ENCODE measurements at places on chromosomes 13 and 19. TPM values are rescaled to one million over a fixed set of nuclear protein-coding genes. Genes with fewer than 3 reads are reported as not detected.

GRCh38 chr13:102651392-102651791 is 43.5 kb downstream of the METTL21C start:
- DNase-seq = no peak
- no peak overlapping the region for H3K4me3 ChIP-seq
- H3K27me3 ChIP-seq = no peaks in the 10 kb centered on the region
- peaks cover 24% of the 10 kb centered on the region for H3K36me3 ChIP-seq
- no peak overlapping the region for H3K27ac ChIP-seq

- no peaks in the 10 kb centered on the region for H3K36me3 ChIP-seq
- H3K4me1 ChIP-seq = peaks cover 10% of the 10 kb centered on the region
- DNase-seq = no peak
- H3K27me3 ChIP-seq = no peaks in the 10 kb centered on the region
- peak overlapping the region; percentile 10 for H3K27ac ChIP-seq
- H3K4me3 ChIP-seq = peak overlapping the region; percentile 30
Measured at GRCh38 chr19:14347999-14348889, 33.0 kb upstream of the ADGRE5 start.

- H3K27me3 ChIP-seq = no peaks in the 10 kb centered on the region
- no peak overlapping the region for H3K4me3 ChIP-seq
- no peaks in the 10 kb centered on the region for H3K36me3 ChIP-seq
- H3K4me1 ChIP-seq = peaks cover 3% of the 10 kb centered on the region
- DNase-seq = no peak
Measured at GRCh38 chr13:99033814-99034213, 56.0 kb upstream of the DOCK9 start.

- H3K4me3 ChIP-seq = no peak overlapping the region
- no peak overlapping the region for H3K27ac ChIP-seq
- no peaks in the 10 kb centered on the region for H3K36me3 ChIP-seq
- H3K27me3 ChIP-seq = no peaks in the 10 kb centered on the region
- no peak for DNase-seq
Measured at GRCh38 chr13:36630181-36630803, 43.5 kb upstream of the SERTM1 start.

- no peak overlapping the region for H3K4me3 ChIP-seq
- no peaks in the 10 kb centered on the region for H3K27me3 ChIP-seq
- H3K27ac ChIP-seq = no peak overlapping the region
- no peaks in the 10 kb centered on the region for H3K36me3 ChIP-seq
- peaks cover 8% of the 10 kb centered on the region for H3K4me1 ChIP-seq
- DNase-seq = no peak
Measured at GRCh38 chr13:79447741-79448140, 33.2 kb upstream of the NDFIP2 start.

DNA sequence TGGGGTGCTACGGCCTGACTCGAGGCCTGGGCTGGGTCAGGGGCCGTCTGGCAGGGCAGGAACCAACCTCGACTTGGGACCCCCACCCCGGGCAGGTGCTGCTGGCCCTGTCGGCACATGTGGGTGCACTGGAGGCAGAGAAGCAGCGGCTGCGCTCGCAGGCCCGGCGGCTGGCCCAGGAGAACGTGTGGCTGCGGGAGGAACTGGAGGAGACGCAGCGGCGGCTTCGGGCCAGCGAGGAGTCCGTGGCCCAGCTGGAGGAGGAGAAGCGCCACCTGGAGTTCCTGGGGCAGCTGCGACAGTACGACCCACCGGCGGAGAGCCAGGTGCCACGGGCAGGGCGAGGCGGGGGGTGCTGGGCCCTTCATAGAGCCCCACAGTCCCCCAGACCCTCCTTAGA is 5.9 kb downstream of the KLC3 start:
- peaks cover 11% of the 10 kb centered on the region for H3K4me1 ChIP-seq
- H3K27ac ChIP-seq = no peak overlapping the region
- H3K4me3 ChIP-seq = no peak overlapping the region
- DNase-seq = no peak
- peaks cover 8% of the 10 kb centered on the region for H3K36me3 ChIP-seq

DNA sequence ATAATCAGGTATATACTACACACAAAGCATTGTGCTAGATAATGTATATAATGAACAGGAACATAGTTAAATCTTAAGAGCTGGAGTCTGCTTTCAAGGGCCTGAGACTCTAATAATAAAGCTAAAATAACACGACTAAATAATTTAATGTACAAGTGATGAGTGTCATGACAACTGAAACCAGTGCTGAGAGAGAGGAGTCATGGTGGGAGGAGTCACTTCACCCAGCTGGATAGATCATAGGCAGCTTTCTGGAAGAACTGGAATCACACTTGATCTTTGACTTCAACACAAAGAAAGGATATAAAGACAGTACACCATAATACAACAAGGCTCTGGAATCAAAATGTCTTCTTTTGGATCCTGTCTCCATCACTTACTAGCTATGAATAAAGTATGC is 7.1 kb downstream of the RBM26 start:
- no peak overlapping the region for H3K4me3 ChIP-seq
- 0 out of 2 replicates have a peak, but pooled peaks cover 3% of the 10 kb centered on the region for H3K4me1 ChIP-seq
- no peak for DNase-seq
- H3K27me3 ChIP-seq = no peaks in the 10 kb centered on the region

DNA sequence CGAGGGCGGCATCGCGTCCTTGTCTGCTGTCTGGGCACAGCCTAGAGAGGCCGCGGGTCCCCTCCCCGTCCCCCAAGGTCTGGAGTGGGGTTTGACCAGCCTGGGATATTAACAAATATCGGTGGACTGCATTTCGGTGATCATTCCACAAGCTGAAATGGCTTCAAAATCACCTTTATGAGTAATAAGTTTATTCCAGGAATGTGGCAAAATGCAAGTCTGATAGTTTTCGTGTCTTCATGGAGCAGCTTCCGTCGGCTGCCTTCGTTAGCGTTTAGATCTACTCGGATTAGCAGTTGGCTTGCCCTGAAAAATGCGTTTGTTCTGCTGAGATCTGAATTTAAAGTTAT is 1.1 kb upstream of the GJA3 start:
- no peaks in the 10 kb centered on the region for H3K27me3 ChIP-seq
- H3K4me3 ChIP-seq = peak overlapping the region; percentile 65
- DNase-seq = no peak
- peaks cover 29% of the 10 kb centered on the region for H3K4me1 ChIP-seq
- no peaks in the 10 kb centered on the region for H3K36me3 ChIP-seq

DNA sequence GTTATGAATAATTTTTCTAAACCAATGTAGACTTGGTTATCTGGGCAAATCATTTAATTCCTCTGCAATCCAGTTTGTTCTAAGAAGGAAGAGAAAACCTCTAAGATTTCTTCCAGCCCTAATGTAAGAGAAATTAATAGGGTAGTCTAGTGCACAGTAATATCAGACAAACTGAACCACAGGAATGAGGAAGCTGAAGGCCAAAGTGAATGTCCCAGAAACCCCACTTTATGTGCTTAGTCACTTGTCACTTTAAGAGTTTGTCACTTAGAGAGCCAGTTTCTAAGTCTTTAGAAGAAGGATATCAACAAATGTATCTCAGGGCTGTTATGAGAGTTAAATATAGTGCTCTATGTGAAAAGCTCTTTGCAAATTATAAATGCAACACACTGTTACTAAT is 750.6 kb downstream of the DIAPH3 start:
- no peak for DNase-seq
- no peaks in the 10 kb centered on the region for H3K27me3 ChIP-seq
- H3K36me3 ChIP-seq = no peaks in the 10 kb centered on the region

DNA sequence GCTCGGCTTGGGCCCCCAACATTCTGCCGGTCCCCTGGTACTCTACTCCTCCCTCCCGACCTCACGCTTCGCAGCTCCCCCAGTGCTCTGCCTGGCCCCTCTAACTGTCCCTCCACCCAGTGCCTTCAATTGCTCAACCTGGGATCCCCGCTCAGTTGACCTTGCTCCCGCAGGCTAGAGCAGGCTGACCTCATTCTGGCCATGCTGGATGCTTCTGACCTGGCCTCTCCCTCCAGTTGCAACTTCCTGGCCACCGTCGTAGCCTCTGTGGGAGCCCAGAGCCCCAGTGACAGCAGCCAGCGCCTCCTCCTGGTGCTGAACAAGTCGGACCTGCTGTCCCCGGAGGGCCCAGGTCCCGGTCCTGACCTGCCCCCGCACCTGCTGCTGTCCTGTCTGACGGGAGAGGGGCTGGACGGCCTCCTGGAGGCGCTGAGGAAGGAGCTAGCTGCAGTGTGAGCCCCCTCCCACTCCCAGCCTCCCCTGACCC is 3.6 kb downstream of the GTPBP3 start:
- H3K4me3 ChIP-seq = no peak overlapping the region
- peaks cover 28% of the 10 kb centered on the region for H3K4me1 ChIP-seq
- peak overlapping the region; percentile 54 for H3K27ac ChIP-seq
- 0 out of 2 replicates have a peak, but pooled peaks cover 3% of the 10 kb centered on the region for H3K36me3 ChIP-seq
- no peak for DNase-seq

DNA sequence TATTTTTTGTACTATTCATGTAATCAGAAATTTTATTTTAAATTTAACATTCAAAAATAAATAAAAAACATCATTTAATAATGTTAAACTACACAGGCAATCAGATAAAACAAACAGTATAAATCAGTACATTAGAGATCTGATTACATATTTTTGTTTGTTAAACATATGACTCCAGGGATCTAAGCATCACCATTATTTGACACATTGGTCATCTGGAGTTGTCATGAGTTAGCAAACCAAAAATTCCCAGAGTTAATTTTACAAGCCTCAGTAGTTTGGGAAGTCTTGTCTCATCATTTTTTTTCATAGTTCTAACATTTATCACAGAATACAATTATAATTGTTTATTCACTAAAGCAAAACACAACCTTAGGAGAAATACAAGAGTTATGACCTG is 770.8 kb upstream of the SLITRK6 start:
- H3K4me3 ChIP-seq = no peak overlapping the region
- H3K27ac ChIP-seq = no peak overlapping the region
- no peaks in the 10 kb centered on the region for H3K27me3 ChIP-seq
- H3K36me3 ChIP-seq = no peaks in the 10 kb centered on the region
- no peak for DNase-seq

- no peak for DNase-seq
- H3K36me3 ChIP-seq = peaks cover 16% of the 10 kb centered on the region
- peaks cover 36% of the 10 kb centered on the region for H3K4me1 ChIP-seq
- no peak overlapping the region for H3K4me3 ChIP-seq
- no peaks in the 10 kb centered on the region for H3K27me3 ChIP-seq
- H3K27ac ChIP-seq = peak overlapping the region; percentile 27
Measured at GRCh38 chr19:1232652-1233072, 5.1 kb downstream of the CBARP start.

- no peak for DNase-seq
- no peaks in the 10 kb centered on the region for H3K36me3 ChIP-seq
- H3K27me3 ChIP-seq = no peaks in the 10 kb centered on the region
- H3K4me1 ChIP-seq = no peaks in the 10 kb centered on the region
Measured at GRCh38 chr13:48431431-48431830, 18.5 kb upstream of the LPAR6 start.

DNA sequence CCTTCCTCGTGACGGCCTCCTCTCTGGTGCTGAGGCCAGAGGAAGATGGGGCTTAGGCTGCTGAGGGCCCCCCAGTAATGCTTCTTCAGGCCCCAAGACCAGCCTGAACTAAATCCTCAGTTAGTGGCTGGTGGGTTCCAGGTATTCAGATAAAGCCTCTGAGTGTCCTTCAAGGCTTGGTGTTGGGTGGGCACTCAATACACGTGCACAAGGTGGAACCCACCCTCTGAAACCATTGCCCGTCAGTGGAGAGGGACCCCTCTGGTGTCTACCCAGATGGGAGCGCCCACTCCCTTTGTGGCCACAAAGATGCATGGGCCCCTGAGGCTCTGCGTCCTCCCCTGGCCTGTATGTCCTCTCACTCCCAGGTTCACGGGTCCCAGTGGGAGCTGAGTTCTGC is 79.0 kb downstream of the IER2 start:
- no peak overlapping the region for H3K4me3 ChIP-seq
- no peaks in the 10 kb centered on the region for H3K36me3 ChIP-seq
- H3K4me1 ChIP-seq = peaks cover 2% of the 10 kb centered on the region
- H3K27ac ChIP-seq = no peak overlapping the region
- no peak for DNase-seq

DNA sequence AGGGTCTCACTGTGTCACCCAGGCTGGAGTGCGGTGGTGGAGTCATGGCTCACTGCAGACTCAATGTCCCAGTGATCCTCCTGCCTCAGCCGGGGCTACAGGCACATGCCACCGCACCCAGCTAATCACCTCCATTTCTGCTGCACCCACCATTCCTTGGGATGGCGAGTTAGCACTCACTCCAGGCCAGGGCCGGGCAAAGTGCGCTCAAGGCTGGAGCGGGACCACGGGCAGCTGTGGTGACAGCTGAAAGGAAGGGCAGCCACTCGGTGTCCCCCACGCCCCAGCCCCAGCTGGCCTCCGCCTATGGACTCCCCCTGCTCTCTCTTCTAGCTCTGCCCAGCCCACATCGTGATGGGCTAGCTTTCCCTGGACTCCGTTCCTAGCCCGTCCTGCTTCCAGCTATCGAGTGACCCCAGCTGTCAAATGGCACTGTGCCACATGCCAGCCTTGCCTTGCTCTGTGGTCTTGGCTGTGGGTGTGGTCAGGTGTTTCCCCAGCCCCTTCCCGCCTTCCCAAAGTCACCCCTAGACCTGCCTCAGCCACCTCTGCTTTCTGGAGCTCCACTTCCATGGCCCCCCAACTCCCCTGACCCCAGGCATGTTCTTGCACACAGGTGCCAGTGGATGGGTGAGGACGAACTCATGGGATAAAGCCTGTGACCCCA is 4.1 kb downstream of the MICOS13 start:
- no peak for DNase-seq
- H3K27me3 ChIP-seq = no peaks in the 10 kb centered on the region
- H3K4me1 ChIP-seq = peaks cover 4% of the 10 kb centered on the region
- no peak overlapping the region for H3K4me3 ChIP-seq
- no peaks in the 10 kb centered on the region for H3K36me3 ChIP-seq
- no peak overlapping the region for H3K27ac ChIP-seq

GRCh38 chr13:52701728-52702465 is 37.7 kb downstream of the CNMD start:
- no peaks in the 10 kb centered on the region for H3K4me1 ChIP-seq
- H3K27ac ChIP-seq = no peak overlapping the region
- no peaks in the 10 kb centered on the region for H3K36me3 ChIP-seq
- no peak overlapping the region for H3K4me3 ChIP-seq

GRCh38 chr19:47687906-47688305 is 25.3 kb upstream of the EHD2 start:
- no peaks in the 10 kb centered on the region for H3K4me1 ChIP-seq
- no peak overlapping the region for H3K27ac ChIP-seq
- no peak overlapping the region for H3K4me3 ChIP-seq

DNA sequence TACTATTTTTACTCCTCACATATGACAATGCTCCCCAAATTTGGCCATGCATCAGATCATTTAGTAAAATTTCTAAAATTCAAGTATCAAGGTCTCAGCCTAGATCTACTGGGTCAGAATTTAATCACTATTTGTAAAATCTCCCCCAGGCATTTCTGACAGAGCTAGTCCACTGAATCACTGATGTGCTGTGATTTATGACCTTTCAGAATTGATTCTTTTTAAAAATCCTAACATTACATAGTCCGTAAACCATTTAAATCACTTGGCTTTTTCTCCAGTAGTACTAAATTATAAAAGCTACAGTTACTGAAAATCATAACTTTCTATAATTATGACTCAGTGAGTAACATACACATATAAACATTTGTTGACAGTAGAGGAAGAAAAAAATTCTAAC is 92.8 kb upstream of the RAP2A start:
- H3K4me1 ChIP-seq = peaks cover 26% of the 10 kb centered on the region
- peaks cover 9% of the 10 kb centered on the region for H3K36me3 ChIP-seq
- no peak overlapping the region for H3K4me3 ChIP-seq
- peak overlapping the region; percentile 5 for H3K27ac ChIP-seq

WDR88 gene
- total RNA-seq = not detected

ZNF793 gene
- total RNA-seq = not detected

OR10H1 gene
- total RNA-seq = 0.17 TPM

ZNF525 gene
- total RNA-seq = 10.2 TPM

ZNF850 gene
- 1.4 TPM for total RNA-seq

TMIGD2 gene
- not detected for total RNA-seq

CRX gene
- total RNA-seq = not detected

KIR2DL4 gene
- total RNA-seq = not detected

RNF113B gene
- total RNA-seq = not detected

ZNF177 gene
- 1.2 TPM for total RNA-seq

SOX1 gene
- total RNA-seq = not detected

Measured in HCT116 (cell line).